ENCODE measurements at places on chromosomes 4 and X. TPM values are rescaled to one million over a fixed set of nuclear protein-coding genes. Genes with fewer than 3 reads are reported as not detected.

The PNMA5 gene
- not detected for total RNA-seq

The NOCT gene
- total RNA-seq, result 6.8 TPM

DNA sequence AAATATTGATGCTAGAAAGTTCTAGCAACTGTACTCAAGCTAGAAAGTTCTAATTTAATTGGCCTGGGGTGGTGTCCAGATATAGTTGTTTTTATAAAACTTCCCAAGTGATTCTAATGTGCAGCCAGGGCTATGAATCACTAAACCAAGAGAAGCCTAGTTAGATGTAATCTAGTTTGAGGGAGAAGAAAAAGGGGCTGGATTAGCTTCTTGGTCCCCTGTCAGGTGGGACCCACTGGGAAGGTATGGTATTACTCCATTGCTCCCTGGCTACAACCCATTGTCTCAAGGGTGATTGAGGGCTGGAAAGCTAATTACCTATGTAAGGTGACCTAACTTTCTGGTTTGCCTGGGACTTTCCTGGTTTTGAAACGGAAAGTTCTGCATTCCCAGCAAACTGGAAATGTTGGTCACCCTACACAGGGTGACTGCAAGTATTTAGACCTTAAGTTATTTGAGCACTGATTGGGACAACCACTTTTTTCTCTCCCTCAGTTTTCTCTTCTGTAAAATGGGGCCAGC is 23.9 kb upstream of the MSN start:
- no peak for DNase-seq

DNA sequence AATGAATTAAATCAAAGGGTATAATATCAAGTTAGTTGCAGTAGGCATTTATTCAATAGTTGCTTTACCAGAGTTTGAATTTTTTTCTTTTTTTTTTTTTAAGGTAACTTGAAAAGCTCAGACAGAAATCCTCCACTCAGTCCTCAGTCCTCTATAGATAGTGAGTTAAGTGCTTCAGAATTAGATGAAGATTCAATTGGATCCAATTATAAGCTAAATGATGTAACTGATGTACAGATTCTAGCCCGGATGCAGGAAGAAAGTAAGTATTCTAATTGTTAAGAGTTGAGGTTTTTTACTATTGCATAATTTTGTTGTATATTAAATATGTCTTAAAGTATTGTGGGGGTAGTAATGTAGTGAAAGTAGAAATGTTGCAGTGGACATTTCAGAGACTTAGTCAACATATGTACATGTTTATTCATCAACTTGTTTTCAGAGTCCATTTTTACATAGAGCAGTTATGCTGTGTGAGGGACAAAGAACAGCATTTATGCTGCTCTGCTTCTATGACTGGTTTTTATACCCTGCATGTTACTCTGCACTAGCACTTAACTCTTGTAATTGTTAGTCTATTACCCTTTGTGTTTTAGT is 38.4 kb downstream of the SLAIN2 start:
- no peak for DNase-seq

GRCh38 chr4:23881052-23881501 is 8.8 kb downstream of the PPARGC1A start:
- no peak for DNase-seq

- DNase-seq, result no peak
Observed at GRCh38 chr4:98624642-98625041, 33.8 kb downstream of the TSPAN5 start.

All from left cardiac atrium (tissue), 4 donors.